ENCODE measurements at places on chromosomes 4 and X.

DNA sequence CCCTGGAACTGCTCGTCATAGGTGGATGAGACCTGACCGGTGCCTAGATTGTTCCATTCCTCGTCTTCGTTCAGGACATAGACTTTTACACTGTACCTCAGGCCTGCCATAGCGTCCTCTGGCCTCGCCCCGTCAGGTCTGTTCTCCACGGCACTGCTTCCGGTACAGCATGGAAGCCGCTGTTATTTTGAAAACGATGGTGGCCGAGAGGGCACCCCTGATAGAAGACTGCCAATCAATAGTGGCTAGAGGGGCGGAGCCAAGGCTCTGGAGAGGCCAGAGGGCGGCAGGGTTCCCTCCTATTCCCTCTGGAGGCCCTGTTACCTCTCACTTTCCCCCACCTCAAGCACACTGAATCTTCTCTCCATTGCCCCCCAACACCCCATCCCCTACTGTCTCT is at the start of gene PPP4R3C:
Gene PPP4R3C (minus strand): TSS at position 155 of the 400 bp plus-strand sequence. CDS start 45 bp downstream, at position 110.
- DNase-seq: no peak

DNA sequence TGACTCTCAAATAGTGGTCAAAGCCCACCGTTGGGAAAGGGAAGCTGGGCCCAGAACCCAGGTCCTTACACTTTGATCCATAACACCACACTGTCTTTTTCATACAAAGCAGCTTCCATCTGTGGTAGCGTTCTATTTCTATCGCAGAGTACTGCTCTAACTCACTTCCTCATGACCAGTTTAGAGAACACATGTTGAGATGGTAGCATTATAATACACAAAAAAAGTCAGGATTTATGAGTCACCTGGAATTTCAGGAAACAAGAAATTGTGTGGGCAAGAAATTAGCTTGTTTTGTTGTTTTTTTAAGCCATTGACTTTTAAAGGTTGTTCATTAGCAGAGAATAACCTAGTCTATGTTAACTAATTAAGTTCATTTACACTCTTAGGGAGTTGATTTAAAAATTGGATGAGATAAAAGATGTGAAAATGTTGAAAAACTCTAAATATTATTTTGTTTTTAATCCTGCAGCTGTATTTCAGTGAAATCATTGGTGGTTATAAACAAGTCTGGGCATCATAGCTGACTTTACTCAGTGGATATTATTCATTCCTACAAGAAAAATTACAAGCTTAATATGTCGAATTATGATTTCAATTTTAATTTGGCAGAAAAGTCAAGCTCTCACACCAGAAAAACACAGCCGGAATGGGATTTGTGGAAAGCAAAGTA is 1011.1 kb upstream of the HS3ST1 start:
- no peak for DNase-seq

DNA sequence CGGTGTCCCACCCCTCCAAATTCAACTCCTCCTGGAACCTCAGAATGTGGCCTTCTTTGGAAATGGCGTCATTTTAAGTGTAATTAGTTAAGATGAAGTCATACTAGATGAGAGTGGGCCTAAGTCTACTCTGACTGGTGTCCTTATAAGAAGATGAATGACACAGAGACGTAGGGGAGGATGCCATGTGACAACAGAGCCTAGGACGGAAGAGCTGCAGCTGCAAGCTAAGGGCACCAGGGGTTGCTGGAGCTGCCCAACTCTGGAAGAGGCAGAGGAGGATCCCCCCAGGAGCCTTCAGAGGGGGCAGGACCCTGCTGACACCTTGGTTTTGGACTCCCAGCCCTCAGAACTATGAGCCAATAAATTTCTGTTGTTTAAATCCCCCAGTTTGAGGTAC is 115.1 kb downstream of the STK32B start:
- DNase-seq: no peak

DNA sequence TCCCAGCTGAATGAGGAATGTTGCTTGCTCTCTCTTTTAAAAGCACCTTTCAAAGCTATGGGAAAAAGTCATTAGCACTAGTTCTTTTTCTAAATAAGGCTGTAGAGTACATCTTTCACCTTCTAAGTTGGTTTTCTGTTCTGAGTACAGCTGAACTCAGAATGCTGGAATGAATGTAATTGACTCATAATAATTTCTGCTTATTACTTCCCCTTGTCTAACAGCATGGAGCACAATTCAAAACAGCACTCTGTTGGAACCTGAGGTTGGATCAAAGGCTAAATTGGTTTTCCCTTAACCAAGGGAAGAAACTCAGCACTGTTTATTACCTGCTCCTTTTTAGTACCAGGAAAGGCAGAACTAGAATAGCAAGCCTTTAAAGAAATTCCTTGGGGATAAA is 33.5 kb upstream of the CYP2U1 start:
- DNase-seq: no peak

DNA sequence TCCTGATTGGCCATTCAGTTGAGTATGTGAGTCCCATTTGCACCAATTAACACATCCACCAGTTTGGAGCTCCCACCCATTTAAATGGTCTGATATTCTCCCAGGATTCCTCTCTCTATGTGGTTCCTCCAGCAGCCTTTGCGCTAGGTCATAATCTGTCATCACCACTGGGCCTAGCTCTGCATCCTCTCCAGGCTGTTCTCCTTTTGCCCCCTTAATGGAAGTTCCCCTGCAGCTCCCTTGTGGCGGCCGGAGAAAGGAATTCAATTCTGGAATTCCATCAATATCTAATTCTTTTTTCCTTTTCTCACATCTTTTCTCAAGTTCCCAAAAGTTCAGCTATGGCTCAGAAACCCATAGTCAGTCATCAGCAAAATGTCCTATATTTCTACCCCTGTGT is 2184.4 kb upstream of the AGA start:
- no peak for DNase-seq

DNA sequence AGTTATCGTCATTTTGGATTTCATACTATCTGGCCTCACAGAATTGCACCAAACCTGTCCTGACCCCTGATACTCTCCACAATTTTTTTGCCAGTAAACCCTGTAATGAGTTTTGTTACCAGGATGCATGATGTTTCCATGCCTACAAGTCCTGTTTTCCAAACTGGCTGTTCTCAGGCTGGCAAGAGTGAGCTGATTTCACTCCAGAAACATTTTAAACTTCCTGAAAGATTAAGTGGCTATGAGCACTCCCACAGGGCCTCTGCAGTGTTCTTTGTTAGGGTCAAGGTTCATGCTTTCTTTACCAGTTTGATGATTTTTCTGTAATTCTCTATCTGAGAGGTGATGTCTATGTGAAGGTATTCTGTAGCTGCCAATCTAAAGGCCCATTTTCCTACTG is 31.7 kb upstream of the PDLIM3 start:
- no peak for DNase-seq

DNA sequence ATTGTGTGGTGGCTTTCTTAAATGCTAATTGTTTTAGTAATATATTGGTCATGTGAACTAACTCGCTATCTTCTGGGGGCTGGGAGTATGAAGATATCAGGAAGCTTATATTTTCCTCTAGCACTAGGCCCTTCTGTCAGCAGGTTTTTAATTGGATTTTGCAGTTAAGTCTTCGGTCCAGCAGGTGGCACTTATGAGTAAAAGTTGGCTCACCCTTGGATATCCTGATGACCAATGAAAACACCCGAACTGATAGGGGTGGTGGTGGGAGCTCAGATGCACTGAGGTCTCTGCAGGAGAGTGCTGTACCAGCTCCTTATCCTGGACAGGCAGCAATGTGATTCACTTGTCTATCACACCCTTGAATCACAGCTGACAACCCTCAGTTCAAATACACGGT is 1365.8 kb upstream of the DIAPH2 start:
- DNase-seq: no peak

- no peak for DNase-seq
These were observed 59.5 kb downstream of the HTRA3 start for GRCh38 chr4:8328866-8329559.

DNA sequence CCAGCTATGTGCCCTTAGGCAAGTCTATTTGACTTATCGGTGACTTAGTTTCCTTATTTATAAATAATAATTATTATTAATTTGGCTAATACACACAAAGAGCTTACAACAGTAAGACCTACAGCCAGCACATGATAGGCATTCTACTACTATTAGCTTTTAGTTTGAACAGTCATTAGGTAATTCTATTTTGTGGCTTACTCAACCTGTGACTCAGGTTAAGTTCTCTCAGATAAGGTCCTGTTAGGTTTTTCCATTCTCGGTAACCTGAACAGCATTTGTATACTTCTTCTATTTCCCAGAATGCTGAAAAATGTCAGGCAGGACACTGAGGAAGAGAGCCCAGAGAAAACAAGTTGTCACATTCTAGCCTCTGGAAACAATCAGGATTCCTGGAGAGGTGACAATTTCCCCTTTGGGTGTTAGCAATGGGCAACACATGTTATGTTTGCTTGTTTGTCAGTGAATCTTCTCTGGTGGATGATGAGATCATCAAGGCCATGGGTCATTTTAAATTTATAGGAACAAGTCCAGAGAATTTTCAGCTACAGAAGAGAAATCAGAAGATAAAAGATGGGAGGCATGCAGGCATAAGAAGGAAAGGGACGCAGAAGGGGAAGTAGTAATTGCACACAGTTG is 2144.7 kb downstream of the PCDH7 start:
- DNase-seq: no peak

GRCh38 chrX:122945328-122945727 is 238.8 kb upstream of the GRIA3 start:
- DNase-seq: no peak

DNA sequence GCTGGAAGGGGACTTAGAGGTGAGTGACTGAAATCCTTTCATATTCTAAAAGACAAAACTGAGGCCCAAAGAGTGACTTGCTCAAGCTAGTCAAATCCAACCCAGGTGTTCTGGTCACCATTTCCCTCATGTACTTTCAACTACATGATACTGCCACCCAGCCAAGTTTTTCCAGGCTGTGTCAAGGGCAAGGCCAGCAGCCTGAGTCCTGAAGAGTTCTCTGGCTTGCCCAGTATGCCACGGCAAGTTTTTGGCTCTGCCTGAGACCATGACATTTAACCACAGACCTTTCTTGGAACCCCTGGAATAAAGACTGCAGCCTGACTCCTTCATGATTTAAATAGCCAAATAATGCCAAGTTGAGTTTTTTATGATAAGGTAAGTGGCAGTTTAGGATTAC is 10.7 kb upstream of the TMEM164 start:
- no peak for DNase-seq

DNA sequence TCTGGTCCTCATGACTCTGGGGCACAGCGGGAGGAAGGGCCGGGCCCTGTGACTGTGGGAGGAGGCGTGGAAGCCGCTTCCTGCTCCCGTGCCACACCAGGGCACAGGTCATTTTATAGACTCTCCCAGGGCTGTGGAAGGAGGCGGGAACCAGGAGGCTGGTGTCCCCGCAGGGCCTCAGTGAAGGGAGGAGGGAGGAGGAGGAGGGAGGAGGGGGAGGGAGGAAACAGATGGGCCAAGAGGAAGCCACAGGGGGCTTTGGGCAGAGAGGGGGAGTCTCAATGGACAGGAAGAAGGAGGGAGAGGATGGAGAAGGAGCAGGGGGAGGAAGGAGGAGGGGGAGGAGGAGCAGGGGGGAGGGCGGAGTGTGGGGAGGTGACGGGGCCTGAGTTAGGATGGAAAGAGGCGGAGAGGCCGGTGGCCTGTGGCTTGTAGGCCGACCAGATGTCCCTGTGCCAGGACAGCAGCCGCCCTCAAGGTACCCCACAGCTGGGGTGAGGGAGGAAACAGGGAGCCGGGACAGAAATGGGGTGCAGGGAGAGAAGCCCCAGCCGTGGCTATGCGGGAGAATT is 6.2 kb upstream of the PLCXD1 start:
- no peak for DNase-seq

DNA sequence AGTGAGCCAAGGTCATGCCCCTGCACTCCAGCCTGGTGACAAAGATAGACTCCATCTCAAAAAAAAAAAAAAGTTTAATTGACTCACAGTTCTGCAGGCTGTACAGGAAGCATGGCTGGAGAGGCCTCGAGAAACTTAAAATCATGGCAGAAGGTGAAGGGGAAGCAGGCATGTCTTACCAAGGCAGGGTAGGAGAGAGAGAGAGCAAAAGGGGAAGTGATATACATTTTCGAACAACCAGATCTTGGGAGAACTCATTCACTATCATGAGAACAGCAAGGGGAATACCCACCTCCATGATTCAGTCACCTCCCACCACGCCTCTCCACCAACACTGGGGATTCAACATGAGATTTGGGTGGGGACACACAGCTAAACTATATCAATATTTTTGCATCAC is 315.2 kb upstream of the HTR2C start:
- DNase-seq: no peak

GRCh38 chrX:37912304-37912703 is 64.9 kb upstream of the DYNLT3 start:
- no peak for DNase-seq

DNA sequence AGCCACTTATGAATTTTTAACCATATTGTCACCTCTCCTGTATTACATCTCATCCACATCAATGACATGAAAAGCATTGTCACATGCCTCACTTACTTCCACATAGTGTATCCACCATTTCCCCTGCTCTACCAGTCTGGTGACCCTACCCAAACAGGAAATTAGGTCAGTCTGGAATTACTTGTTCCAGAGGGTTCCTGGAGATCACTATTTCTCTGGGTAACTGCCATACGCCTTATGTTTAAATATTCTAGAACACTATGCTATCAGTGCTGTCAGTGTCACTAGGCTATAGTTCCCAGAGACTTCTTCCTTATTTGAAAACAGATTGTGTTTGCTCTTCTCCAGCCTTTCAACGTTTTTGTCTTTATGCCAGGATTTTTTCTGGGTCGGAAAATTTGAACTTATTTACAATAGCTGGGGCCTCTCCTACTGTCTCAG is 15.0 kb downstream of the SRPX2 start:
- DNase-seq: no peak

DNA sequence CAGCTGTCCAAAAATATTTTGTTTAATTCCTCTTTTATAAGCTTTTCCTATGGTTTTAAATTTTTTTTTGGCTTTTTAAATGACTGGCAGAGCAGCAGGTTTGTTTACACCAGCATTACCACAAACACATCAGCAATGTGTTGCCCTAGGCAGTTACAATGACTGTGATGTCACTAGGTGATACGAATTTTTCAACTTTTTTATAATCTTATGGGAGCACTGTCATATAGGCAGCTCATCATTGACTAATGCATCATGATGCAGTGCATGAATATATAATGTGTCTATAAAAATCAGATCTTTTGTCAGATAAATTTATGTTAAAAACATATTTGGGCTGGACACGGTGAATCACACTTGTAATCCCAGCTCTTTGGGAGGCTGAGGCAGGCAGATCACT is 231.6 kb upstream of the SLIT2 start:
- DNase-seq: no peak

- DNase-seq: no peak
These were observed 1.6 kb upstream of the JCHAIN start for GRCh38 chr4:70667740-70668535.

- no peak for DNase-seq
These were observed 112.6 kb downstream of the EFNB1 start for GRCh38 chrX:68941385-68941952.

- DNase-seq: no peak
These were observed 145.0 kb downstream of the SOWAHB start for GRCh38 chr4:76752861-76753501.

DNA sequence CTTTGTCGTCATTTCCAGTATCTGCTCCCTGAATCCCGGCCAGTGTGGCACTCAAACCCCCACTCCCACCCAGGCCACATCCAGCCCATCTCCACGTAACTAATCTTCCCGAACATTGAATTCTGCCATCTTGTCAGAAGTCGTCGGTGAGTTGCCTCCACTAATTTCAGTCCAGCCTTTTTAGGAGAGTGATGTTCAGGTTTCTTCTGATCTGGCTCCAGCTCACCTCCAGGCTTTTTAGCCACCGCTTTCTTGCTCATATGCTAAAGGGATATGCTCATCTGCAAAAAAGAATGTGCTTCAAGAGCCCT is 1.3 kb downstream of the TMEM165 start:
- DNase-seq: no peak

GRCh38 chr4:146310319-146311021 is 96.1 kb downstream of the REELD1 start:
- DNase-seq: no peak

Measured in occipital lobe (tissue), 3 donors.